Left ventricle myocardium inferior (tissue), 1 donor: ENCODE measurements at places on chromosomes 6 and 20. TPM values are rescaled to one million over a fixed set of nuclear protein-coding genes. Genes with fewer than 3 reads are reported as not detected.

DNA sequence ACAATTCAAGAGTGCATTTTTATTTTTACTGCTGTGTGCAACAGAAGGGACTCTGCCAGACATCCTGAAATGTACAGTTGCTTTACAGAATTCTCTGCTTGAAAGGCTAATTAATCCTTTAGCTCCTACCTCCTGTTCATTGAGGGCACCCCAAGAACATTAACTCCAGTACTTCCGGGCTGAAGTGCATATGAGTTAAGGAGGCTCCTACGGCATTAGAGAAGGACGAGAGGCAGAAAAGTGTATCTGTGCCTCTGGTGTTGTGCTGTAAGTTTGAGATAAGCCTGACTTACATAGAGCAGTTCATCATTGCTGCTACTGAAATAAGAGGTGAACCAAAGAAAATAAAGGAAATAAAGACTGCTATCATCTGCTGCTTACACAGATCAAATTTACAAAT is 609.3 kb upstream of the ADGRB3 start:
- DNase-seq = no peak

- DNase-seq = peak; percentile 71
These were observed 25.3 kb downstream of the ACSS1 start for GRCh38 chr20:25032478-25033264.

DNA sequence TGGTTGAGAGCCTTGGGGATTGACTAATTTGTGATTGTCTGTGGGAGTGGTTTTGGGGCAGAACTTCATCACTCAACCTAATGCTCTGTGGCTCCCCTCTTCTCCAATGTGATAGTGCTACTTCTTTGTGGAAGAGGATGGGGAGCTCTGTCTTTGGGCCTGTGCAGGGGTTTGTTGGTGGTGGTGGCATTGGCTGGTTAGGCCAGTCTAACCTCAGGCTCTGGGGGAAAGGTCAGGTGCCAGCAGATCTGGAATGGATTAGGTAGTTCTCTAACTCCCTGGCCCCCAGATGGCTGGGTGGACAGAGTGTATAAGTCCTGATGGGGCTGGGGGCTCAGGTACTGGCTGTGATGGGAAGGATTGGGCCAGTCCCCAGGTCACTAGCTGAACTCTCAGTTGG is 129.0 kb upstream of the CHD6 start:
- DNase-seq = no peak

- no peak for DNase-seq
These were observed 52.7 kb upstream of the TMEM181 start for GRCh38 chr6:158507174-158507573.

GRCh38 chr6:25057111-25057905 is 121.5 kb upstream of the RIPOR2 start:
- no peak for DNase-seq

GRCh38 chr20:25247000-25247517 is 826 bp upstream of the PYGB start:
- peak; percentile 75 for DNase-seq

GRCh38 chr6:161369339-161369738 is 95.5 kb upstream of the AGPAT4 start:
- no peak for DNase-seq

- no peak for DNase-seq
These were observed 100.7 kb upstream of the RIPOR2 start for GRCh38 chr6:25036461-25036860.

DNA sequence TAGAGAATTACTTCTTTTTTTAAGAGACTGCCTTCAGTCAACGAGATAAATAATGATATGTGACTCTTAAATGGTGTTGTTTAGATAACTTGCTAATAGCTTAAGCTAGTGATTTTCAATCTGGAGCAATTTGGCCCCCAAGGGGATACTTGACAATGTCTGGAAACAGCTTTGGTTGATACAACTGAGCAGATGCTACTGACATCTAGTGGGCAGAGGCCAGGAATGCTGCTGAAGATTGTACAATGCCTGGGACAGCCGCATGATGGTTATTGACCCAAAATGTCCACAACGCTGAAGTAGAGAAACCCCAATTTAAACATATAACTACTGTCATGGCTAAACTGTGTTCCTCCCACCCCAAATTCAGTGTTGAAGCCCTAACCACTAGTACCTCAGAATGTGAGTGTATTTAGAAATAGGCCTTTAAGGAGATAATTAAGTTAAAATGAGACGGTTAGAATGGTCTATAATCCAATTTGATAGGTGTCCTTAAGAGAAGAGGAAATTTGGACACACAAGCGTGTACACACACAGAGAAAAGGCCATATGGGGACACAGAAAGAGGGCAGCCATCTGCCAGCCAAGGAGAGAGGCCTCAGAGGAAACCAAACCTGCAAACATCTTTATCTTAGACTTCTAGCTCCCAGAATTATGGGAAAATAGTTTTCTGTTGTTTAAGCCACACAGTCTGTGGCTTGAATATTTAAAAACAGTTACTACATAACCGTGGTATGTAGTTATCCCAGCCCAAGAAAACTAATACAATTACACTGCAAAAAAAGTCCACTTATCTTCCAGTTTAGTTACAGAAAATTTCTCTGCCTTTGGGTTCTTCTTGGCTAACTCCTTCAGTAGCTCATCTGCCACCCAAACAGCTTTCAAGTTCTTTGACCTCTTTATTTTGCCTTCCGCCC is 22.2 kb downstream of the RWDD2A start:
- peak; percentile 39 for DNase-seq

DNA sequence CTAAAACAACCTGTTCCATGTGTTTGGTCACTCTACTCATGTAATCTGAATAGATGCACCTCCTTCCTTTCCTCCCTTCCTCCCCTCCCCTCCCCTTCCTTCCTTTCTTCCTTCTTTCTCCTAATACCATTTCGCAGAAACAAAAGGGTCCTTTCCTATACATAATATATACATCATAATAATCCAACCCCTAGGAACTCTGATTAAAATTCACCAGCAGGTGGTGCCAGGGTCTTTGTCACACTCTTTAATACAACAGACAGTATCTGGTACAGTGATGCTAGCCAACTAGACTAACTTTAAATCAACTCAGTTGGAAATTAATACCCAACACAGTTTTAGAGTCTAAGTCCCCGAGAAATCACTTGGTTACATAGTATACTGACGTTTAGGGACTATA is 181.2 kb upstream of the SHLD1 start:
- DNase-seq = no peak

- no peak for DNase-seq
These were observed 1.5 kb downstream of the TFAP2A start for GRCh38 chr6:10413262-10413849.

DNA sequence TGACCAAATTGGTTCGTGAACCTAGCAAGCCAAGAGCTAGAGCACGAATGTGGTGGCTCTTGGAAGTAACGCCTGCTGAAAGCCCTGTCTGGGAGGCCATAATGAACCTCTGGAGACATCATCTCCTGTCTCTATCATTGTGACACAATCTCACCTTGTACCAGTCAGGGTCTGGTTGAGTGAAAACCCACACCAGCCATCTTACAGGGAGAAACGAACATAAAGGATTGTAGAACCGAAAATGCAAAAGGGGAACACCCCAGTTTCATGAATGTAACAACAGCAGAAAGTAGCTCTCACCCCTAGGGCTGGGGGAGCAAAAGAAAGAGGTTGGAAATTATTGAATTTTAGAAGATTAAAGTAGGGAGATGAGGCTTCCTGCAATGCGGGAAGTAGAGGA is 50.9 kb upstream of the TAB2 start:
- no peak for DNase-seq

GRCh38 chr20:52889225-52889624 is 82.9 kb upstream of the TSHZ2 start:
- DNase-seq = no peak

DNA sequence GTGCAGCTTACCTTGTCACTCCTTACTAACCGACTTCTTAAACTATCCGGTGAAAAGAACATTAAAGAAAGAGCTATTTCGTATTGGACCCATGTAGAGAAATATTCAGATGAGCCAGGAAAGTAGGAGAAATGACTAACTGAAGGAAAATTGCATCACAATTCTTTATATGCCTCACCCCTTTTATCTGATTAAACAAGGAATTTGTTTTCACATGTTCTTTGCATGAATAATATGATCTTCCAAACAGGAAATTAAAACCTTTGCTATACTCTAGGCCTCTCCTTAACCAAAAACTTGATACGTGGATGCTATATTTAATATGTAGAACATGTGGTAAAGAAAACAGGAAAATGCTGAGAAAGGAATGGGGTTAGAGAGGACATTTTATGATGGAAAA is 41.9 kb upstream of the LRRC1 start:
- DNase-seq = no peak

DNA sequence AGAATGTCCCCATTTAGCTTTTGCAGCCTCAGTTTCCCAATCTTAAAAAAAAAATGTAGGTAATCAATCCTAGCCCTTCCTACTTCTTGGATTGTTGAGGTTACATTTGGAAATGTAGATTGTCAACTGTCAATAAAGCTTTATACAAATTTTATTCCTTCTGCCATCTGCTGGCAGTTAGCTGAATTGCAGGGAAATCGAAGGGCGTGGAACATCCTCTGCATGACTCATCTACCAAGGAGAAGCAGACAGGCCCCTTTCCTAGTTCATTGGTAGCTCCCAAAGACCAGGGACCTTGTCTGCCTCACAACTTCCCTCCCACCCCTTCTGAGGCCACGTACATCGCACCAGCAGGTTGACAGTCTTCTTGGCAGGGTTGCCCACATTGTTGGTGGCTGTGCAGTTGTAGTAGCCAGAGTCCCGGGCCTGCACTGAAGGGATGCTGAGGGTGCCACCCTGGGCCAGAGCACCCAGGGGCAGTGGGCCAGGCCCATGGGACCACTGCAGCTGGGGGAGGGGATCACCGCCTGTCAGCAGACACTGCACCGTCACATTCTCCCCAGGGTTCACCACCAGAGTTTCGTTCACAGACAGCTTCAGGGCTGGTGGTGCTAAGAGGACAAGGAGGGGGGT is 43.6 kb downstream of the MDGA1 start:
- DNase-seq = no peak

DNA sequence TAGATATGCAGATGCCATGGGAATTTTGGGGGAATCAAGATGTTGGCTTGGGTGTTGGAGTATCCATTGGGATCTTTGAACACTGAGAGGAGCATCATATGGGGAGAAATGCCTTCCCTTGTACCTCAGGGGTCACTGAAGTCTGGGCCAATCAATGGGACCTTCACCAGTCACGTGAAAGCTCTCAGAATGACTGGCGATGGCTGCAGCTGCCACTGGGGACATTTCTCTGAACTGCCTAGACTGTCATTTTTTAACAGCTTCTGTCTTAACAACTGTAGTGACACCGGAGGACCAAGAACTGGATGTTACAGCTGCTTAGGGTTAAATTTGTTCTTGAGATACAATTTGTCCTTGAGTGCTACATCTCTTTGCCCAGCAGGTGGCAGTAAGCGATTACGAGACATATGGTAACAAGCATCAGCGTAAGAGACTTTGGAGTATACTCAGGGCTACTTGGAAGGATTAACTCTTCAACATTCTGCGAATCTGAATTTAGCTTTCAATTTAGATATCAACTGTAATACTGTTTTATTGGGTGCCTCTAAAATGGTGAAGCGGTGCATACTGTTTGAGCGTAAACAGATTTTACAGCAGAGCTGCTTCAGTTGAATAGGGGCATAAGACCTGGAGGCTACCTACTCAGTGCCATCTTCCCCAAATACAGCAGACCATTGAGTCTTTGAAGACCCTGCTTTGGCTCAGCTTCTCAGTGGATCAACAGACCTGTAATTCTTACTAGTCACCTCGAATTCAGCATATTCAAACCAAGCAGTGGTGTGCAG is 36.0 kb downstream of the CCN2 start:
- DNase-seq = peak; percentile 19

- no peak for DNase-seq
These were observed 80.2 kb downstream of the PREP start for GRCh38 chr6:105322499-105323225.

GRCh38 chr6:130837067-130837466 is 9.9 kb downstream of the SMLR1 start:
- no peak for DNase-seq

- no peak for DNase-seq
These were observed 536.9 kb upstream of the HS3ST5 start for GRCh38 chr6:114879693-114880092.

DNA sequence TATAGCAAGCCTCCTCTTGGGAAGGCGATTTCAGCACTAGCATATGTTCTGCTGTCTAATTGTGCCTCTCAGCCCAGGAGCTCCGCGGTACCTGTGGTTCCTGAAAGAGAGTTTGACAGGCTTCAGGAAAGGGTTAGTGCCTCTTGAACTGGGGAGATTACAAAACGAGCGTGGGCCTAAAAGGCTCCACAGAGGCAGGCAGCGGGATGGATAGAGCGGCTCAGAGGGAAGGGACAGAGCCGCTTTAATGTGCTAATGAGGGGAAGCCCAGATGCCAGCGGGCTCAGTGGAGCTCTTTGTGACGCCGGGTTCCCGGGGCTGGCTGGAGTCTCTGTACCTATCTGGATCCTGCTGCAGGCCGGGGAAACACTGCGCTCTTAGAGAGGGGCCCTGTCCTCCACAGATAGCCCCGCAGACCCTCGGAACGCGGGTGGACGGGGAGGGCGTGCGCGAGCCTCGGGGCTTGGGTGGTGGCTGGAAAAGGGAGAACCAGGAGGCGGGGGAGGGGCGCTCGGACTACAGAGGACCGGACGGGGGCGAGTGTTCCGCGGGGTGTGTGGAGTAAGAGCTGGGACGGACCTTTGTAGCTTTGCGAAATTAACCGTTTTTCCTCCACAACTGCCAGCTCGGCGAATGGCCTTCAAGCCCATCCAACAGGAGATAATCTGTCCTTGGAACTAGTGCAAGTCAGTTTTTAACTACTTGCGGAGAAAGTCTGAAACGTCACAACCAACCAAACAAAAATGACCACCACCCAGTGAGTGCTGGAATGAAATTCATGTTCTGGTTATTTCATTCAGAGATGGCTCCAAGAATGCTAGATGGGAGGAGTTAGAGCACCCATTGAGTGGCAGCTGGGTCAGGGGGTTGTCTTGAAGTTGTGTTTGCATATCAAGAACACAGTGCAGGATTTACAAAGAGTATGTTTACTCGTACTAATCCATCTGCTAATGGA is 13.0 kb downstream of the SLC35F1 start:
- no peak for DNase-seq

The OLIG3 gene
- total RNA-seq = not detected

The MUC22 gene
- 0.08 TPM for total RNA-seq

The TRIM10 gene
- total RNA-seq = not detected

The MRAP2 gene
- 0.16 TPM for total RNA-seq

The TUBB2B gene
- 1.4 TPM for total RNA-seq
